ENCODE measurements at places on chromosomes 2 and 18.

- DNase-seq, result no peak
Observed at GRCh38 chr2:231018184-231018583, 19.1 kb upstream of the C2orf72 start.

- no peak for DNase-seq
Observed at GRCh38 chr2:2230433-2230817, 100.7 kb downstream of the MYT1L start.

- no peak for DNase-seq
Observed at GRCh38 chr2:128502200-128502599, 183.5 kb upstream of the HS6ST1 start.

DNA sequence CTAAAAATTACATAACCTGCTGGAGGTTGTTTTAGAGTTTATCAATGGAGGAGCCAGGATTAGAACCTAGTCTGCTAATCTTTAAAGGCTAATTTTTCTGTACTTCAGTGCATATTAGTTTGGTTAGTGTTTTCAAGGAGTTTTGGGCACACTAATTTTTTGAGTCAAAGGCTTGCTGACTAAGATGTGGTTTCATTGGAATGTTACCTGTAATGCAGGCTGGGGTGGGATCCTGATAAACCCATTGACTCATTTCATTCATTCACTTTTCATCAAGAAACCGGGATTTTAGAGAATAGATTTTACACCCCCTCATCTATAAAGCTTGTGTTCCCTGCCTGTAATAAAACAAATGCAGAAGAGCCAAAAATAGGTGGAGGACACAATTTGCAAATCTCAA, 91.9 kb upstream of the IL1R2 start:
- DNase-seq, result no peak

GRCh38 chr18:6488956-6489355, 74.2 kb upstream of the L3MBTL4 start:
- DNase-seq, result no peak

GRCh38 chr18:22370414-22370813, 47.3 kb downstream of the CTAGE1 start:
- DNase-seq, result no peak

GRCh38 chr2:10467401-10467800, 19.3 kb upstream of the ODC1 start:
- DNase-seq, result no peak

GRCh38 chr18:59517446-59518165, 158.5 kb upstream of the LMAN1 start:
- no peak for DNase-seq

GRCh38 chr2:158603986-158604385, 147.2 kb downstream of the PKP4 start:
- no peak for DNase-seq

DNA sequence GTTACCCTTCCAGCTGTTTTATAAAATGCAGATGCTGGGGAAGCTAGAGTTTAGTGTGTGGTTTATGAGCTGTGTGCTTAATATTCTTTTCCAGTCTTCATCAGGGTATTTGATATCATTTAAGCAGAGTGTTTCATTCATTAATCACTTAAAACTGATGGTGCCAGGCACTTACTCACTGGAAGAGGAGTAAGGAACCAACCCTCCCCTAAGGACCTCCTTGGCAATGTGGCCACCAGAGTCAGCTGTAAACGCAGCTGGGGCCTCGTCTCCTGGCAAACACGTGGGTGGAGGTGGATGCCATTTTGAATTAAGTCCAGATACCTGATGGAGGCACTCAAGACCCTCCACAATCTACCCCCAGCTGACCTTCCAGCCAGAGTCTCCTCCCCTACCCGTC, 331.6 kb downstream of the CLIP4 start:
- DNase-seq, result no peak

All from stimulated activated CD4-positive, alpha-beta T cell treated with anti-CD3 and anti-CD28 coated beads, Interleukin-2, amount 100 ng/mL, for 4 hours (primary cell).